ENCODE measurements at places on chromosomes 3 and 15.

GRCh38 chr15:99580076-99580475, 14.3 kb downstream of the MEF2A start:
- DNase-seq: no peak

DNA sequence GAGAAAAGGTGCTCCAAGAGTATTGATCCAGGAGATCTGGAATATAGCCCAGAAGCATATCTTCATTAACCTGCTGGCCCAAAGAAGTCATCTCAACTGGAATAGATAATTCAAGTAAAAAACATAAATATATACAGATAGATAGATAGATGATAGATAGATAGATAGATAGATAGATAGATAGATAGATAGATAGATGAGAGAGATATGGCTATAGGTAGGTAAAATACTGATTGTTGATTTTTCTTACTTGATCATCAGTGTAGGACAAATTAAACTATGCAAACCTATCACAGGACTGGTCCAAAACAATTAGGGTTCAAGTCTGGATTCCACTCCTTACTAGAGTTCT, 83.6 kb downstream of the TNIK start:
- DNase-seq: no peak

GRCh38 chr3:64220161-64220914, 4.9 kb downstream of the PRICKLE2 start:
- DNase-seq: no peak

DNA sequence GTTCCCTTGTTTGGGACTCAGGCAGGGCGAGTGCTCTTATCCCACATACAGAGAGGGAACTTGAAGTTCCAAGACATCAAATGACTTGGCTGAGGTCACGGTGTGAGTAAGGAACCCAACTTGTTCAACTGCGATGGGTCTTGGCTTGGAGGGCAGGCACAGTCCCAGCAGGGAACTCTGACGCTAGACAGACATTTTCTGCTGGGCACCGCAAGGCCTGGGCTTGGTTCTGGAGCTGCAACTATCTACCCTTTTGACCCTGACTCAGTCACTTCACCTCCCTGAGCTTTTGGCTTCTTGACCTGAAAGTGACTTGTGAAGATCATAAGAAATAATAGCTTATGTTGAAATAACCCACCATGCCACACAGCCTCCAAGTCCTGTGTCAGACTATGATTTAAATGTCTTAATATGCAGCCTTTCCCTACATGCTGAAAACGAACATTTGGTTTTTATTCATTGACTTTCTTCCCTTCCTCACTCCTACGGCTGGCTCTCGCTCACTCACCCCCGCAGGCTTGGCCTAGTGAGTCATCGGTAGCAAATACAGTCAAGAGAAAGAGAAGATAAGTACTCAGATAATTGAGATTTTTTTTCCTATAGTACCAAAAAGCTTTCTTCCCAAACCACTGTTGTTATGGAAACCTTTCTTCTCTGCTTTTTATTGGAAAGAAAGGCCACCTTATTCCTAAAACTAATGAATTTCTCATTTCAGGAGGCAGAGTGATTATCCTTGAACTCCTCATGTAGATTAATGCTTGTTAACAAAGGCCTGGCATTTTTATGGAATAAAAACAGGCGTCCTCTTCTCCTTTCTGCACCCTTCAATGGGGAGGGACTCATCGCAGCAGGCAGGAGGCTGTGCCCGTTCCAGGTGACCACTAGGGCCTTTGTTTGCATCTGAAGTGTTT, 178.4 kb downstream of the ATP10A start:
- no peak for DNase-seq

- DNase-seq: no peak
These were observed 672.0 kb downstream of the SI start for GRCh38 chr3:164406281-164406680.

DNA sequence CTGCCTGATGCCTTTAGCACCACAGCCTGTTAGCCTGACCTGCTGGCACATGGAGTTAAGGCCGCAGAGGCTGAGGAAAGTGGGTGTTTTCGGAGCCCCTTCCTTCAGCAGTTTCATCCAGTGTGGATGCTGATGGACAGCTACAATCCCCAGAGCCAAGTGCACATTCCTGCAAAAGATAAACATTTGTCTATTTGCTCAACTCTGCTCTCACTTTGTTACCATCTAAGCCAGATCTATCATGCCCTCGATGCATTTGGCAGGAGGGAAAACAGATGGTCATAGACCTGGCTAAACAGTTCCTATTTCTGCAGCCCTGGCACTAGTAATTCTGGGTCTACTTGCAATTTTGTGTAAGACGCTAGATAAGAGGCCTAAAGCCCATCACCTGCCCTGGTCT, 312.9 kb upstream of the RASGRP1 start:
- DNase-seq: no peak
